ENCODE measurements at places on chromosomes 16 and 17. TPM values are rescaled to one million over a fixed set of nuclear protein-coding genes. Genes with fewer than 3 reads are reported as not detected.

CSH2 gene
- not detected for total RNA-seq

DNA sequence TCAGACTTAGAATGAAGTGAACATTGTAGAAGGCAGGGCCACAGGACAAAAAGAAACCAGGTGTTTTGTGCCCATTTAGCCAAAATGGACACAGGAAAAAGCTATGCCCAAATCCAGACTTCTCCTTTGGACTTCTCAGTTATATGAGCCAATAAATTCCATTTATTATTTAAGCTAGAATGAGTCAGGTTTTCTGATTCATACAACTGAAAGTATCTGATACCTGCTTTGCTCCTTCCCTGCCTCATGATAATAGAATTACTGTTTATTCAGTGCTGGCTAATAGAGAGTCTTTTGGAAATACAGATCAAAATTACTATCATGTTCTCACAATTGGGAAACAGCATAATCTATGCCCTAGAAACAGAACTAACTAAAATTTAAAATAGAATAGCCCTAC is 8.7 kb upstream of the CPD start:
- H3K36me3 ChIP-seq: no peaks in the 10 kb centered on the region
- H3K27me3 ChIP-seq: no peaks in the 10 kb centered on the region
- no peak overlapping the region for H3K27ac ChIP-seq
- H3K4me1 ChIP-seq: peaks cover 4% of the 10 kb centered on the region
- no peak overlapping the region for H3K4me3 ChIP-seq

DNA sequence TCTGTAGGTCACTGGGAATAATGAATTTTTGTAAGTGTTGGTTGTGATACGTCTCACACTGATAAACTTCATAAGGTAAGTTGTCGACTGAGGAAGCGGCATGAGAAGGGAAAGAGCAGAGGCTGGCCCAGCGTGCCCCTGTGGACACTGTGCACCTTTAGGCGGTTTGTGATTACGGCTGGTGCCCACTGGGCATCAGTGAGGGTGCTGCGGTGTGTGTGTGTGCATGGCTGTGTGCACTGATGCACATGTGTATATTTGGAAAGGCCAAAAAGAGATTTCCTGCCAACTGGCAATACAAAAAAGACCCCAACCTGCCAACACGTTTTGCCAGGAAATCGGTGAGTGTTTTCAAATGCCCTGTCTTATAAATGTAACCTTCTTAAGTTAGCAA is 11.9 kb downstream of the IRF8 start:
- no peak for DNase-seq
- no peaks in the 10 kb centered on the region for H3K27me3 ChIP-seq
- no peak overlapping the region for H3K27ac ChIP-seq
- H3K4me1 ChIP-seq: no peaks in the 10 kb centered on the region
- H3K36me3 ChIP-seq: no peaks in the 10 kb centered on the region

DNA sequence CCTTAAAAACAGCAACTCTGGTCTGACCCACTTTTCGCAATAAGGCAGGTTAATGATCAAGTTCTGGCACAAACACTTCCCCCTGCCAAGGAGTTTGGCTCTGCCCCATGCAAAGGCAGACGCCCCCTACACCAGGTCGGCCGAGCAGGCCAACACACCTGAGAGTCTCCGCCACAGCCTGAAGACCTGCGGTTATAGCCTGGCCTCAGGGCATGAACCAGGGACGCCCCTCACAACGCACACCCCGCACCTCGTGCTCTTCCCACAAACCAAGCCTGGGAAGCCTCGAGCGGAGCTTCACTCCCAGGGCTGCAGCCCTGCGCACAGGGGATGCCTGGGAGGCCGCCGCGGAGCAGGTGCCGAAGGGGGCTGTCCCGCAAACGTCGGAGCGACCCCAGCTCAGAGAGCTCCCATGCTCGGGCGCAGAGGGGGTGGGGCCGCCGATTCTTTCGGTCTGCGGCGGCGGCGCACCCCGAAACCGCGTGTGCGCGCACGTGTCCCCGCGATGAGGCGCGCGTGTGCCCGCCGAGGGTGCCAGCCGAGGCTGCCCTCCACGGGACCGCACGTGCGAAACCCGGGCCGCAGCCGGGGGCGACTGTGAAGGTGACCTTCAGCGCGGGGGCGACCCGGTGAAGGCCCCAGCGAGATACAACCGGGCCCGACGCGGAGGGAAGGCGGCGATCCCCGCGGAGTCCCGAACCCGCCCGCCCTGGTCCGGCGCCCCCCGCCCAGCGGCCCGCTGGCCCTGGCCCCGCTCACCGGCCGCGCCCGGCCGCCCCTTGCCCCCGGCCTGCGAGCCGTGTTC is 559 bp downstream of the CLUH start:
- H3K4me1 ChIP-seq: peaks cover 40% of the 10 kb centered on the region
- H3K27me3 ChIP-seq: no peaks in the 10 kb centered on the region
- peak overlapping the region; percentile 20 for H3K27ac ChIP-seq
- peak overlapping the region; percentile 69 for H3K4me3 ChIP-seq

- no peaks in the 10 kb centered on the region for H3K36me3 ChIP-seq
- no peaks in the 10 kb centered on the region for H3K27me3 ChIP-seq
- no peaks in the 10 kb centered on the region for H3K4me1 ChIP-seq
- H3K4me3 ChIP-seq: no peak overlapping the region
- DNase-seq: no peak
These were observed 109.1 kb downstream of the ZFHX3 start for GRCh38 chr16:72938795-72939164.

GRCh38 chr17:27975146-27976011 is 67.1 kb upstream of the NLK start:
- DNase-seq: no peak
- H3K4me1 ChIP-seq: no peaks in the 10 kb centered on the region
- no peaks in the 10 kb centered on the region for H3K36me3 ChIP-seq
- H3K27me3 ChIP-seq: no peaks in the 10 kb centered on the region
- no peak overlapping the region for H3K4me3 ChIP-seq

DNA sequence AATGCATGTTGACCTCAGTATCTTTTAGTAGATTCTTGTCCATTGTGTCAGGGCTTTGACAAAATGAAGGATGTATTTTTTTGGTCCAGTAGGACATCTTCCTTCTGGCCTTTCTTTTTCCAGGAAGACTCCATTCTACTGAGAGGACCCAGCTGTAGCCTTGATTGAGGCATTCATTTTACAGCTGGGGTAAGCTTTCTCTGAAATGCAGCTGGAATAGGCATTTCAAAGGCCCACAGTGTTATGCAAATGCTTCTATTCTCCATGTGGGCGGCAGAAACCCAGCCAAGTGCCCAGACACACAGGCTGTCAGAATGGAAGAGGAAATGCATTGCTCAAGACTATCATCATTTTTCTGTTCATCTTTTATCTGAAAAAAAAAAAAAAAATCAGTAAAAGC is 629.0 kb upstream of the CDH8 start:
- H3K4me1 ChIP-seq: no peaks in the 10 kb centered on the region
- no peak for DNase-seq
- no peaks in the 10 kb centered on the region for H3K27me3 ChIP-seq
- H3K36me3 ChIP-seq: no peaks in the 10 kb centered on the region
- H3K4me3 ChIP-seq: no peak overlapping the region
- no peak overlapping the region for H3K27ac ChIP-seq

- DNase-seq: no peak
- no peak overlapping the region for H3K4me3 ChIP-seq
- H3K27ac ChIP-seq: no peak overlapping the region
- no peaks in the 10 kb centered on the region for H3K36me3 ChIP-seq
- H3K4me1 ChIP-seq: no peaks in the 10 kb centered on the region
- no peaks in the 10 kb centered on the region for H3K27me3 ChIP-seq
These were observed 903.1 kb upstream of the SOX9 start for GRCh38 chr17:71217769-71218168.

- H3K27me3 ChIP-seq: no peaks in the 10 kb centered on the region
- H3K4me3 ChIP-seq: peak overlapping the region; percentile 78
- peaks cover 47% of the 10 kb centered on the region for H3K36me3 ChIP-seq
- no peak for DNase-seq
These were observed 5.9 kb downstream of the RNF166 start for GRCh38 chr16:88700322-88700635.

DNA sequence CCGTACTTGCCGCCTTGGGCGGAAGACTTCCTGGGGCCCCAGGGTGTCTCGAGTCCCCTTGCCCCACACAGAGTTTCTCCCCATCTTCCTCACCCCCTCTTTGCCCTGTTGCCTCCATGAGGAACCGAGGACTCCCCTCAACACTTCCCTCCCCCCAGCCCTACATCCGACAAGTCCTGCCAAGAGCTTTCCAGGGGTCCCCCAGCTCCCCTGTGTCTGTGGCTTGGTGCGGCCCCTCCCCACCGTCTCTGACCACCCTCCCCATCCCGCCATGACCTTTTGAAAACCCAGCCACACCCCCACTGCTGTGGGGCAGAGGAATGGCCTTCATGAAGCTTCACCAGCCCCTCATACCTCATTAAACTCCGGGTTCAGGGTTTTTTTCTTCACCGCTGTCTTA is 11.4 kb downstream of the SCGB1C2 start:
- peaks cover under 1% of the 10 kb centered on the region for H3K4me1 ChIP-seq
- H3K27me3 ChIP-seq: no peaks in the 10 kb centered on the region
- H3K36me3 ChIP-seq: no peaks in the 10 kb centered on the region

SLC5A11 gene
- total RNA-seq: 0.70 TPM

P2RX5 gene
- 16.0 TPM for total RNA-seq

PSKH1 gene
- total RNA-seq: 22.3 TPM

GRCh38 chr17:79811868-79812352 is 15.0 kb upstream of the CBX8 start:
- H3K4me3 ChIP-seq: no peak overlapping the region
- peaks cover 60% of the 10 kb centered on the region for H3K27me3 ChIP-seq
- H3K27ac ChIP-seq: no peak overlapping the region
- DNase-seq: no peak

DNA sequence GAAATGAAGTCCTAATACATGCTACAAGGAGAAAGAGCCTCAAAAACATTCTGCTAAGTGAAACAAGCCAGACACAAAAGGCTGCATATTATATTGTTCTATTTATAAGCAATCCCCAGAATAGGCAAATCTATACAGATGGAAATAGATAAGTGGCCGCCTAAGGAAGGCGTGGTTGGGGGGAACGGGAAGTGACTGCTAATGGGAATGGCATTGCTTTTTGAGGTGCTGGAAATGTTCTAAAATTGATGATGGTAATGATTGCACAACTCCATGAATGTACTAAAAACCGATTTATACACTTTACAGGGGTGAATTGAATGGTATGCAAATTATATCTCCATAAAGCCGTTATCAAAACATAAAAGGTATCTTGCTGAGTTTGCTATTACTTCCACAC is 67.7 kb downstream of the GAS7 start:
- no peak overlapping the region for H3K4me3 ChIP-seq
- H3K27me3 ChIP-seq: no peaks in the 10 kb centered on the region
- no peaks in the 10 kb centered on the region for H3K36me3 ChIP-seq
- DNase-seq: no peak

GRCh38 chr16:66858740-66859396 is 14.7 kb downstream of the CA7 start:
- no peak for DNase-seq
- no peaks in the 10 kb centered on the region for H3K27me3 ChIP-seq
- no peak overlapping the region for H3K27ac ChIP-seq
- no peaks in the 10 kb centered on the region for H3K4me1 ChIP-seq
- no peak overlapping the region for H3K4me3 ChIP-seq

LGALS9C gene
- total RNA-seq: not detected

DNA sequence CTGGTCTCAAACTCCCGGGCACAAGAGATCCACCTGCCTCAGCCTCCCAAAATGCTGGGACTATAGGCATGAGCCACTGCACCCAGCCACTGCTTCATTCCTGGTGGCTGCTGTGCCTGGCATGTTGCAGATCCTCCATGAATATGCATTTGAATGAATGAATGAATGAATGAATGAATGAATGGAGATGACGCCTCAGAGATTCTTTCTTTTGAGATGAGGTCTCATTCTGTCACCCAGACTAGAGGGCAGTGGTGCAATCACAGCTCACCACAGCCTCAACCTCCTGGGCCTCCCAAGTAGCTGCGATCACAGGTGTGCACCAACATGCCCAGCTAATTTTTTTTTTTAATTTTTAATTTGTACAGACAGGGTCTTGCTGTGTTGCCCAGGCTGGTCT is 5.2 kb downstream of the SPN start:
- peaks cover 10% of the 10 kb centered on the region for H3K36me3 ChIP-seq
- peaks cover 47% of the 10 kb centered on the region for H3K4me1 ChIP-seq
- H3K27ac ChIP-seq: no peak overlapping the region
- DNase-seq: no peak

DNA sequence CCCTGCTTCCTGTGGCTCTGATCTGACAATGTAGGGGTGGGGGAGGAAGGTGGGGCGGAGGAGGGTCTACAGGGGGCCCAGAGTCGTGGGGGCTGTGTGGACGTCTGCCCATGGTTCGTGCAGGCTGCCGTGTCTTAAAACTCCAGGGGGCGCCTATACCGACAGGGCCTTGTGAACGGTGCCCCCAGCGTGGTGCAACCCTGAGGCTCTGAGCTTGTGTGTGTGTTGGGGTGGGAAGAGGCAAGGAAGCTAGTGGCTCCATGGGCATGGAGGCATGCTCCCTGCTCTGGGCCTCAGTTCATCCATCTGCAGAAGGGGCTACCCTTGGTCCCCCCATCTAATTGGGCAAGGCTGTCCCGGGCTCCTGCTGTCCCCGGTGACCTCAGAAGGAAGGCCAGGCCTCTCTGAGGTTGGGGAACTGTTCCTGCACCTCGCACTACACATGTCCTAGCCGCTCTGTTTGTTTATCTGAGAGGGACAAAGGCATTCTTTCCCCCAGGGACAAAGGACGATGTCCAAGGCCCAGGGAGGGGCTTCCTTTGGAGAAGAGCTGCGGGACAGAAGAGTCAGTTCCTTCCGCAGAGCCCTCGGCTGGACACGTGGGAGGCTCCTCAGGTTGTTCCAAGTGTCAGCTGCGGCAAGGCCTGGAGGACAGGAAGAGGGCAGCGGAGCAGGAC is 13.5 kb downstream of the CA4 start:
- no peak for DNase-seq
- peaks cover 10% of the 10 kb centered on the region for H3K4me1 ChIP-seq
- no peaks in the 10 kb centered on the region for H3K27me3 ChIP-seq
- no peaks in the 10 kb centered on the region for H3K36me3 ChIP-seq
- no peak overlapping the region for H3K4me3 ChIP-seq
- H3K27ac ChIP-seq: no peak overlapping the region

DNA sequence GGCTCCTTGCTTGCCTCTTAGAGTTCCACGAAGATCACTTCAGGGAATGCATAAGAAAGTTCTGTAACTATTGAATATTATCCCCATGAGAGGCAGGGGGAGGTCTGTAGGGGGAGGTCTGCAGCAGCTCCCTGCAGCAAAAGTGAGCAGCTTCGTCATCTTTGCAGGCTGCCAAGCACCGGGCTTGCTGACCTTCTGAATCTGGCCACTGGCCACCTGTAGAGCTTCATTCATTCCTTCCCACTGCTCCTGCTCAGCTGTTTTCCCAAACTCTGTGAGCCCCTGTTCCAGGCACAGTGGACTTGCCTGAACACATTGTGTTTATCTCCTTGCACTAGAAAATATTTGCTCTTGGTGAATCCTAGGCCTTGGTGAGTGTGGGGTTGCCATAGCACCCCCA is 443.3 kb downstream of the HAPSTR1 start:
- H3K4me3 ChIP-seq: no peak overlapping the region
- H3K36me3 ChIP-seq: no peaks in the 10 kb centered on the region
- no peak overlapping the region for H3K27ac ChIP-seq
- DNase-seq: no peak
- H3K27me3 ChIP-seq: no peaks in the 10 kb centered on the region

TMEM92 gene
- not detected for total RNA-seq

All from CD4-positive, alpha-beta memory T cell (primary cell).